ENCODE measurements at places on chromosomes 6 and 20.

DNA sequence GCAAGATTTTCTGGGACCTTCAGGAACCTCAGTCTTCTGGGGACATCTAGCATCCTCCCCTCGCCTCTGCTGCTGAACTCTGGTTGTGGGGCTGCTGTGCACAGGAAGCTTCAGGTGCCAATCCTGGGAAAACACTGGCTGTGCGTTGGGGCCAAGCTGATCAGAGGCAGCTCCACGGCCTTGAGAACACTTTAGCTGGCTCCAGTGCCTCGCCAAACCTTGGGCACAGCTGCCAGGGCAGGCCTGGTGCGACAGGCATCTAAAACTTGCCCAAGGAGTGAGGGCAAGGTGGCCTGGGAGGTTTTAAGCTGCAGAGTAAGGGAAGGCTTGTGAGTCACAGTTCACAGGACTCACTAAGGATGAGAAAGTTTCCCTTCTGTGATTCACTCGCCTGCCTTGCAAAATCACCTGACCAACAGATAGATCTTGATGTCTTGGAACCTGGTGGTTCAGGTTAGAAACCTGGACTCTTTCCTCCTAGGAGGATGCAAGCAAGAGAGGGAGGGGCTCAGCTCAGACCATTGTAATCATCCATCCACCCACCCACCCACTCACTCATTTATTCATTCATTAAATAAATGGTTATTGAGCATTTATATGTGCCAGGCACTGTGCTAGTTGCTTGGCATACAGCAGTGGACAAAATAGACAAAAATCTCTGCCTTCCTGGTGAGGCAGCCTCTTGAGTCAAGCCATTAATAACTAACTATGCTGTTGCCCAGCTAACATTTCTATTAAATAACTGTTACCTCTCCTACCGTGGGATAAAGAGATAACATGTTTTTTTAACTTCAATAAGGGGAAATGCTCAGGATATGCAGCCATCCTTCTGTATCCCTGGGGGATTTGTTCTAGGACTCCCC, 2.5 kb upstream of the SPATS1 start:
- DNase-seq = no peak

- DNase-seq = no peak
These were observed 62.5 kb downstream of the GJA1 start for GRCh38 chr6:121497970-121498375.

DNA sequence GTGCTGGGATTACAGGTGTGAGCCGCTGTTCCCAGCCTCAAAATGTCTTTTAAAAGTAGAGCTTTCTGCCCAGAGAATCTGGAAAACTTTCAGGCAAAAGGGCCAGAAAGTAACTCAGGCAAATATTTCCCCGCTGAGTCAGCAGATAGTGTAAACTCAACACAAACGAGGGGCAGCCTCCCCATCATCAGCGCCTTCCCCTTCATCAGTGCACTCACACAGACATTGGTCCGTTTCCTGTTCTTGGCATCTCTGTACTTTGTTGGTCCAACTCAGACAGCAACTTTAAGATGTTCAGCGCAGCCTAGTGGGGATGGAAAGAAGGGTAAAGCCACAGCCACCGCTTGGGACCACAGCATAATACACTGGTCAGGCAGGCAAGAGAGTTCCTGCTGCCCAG, 69.5 kb downstream of the CSE1L start:
- peak; percentile 68 for DNase-seq

DNA sequence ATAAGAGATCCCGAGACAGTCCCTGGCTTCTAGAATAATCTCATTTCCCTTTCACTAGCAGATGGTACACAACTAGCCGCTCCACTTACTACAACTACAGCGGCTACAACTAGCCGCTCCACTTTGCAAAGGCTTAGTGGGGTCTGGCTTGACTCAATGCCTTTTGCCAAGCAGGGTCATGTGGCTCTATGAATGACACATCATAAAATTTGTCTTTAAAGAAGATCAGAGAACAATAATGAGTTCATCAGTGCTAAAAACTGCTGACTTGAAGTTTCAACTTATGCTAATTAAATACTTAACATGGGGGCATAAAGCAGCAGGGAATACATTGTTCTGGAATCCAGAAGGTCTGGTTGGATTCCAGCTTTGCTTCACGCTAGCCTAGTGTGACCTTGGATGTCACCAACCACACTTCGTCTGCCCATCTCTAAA, 2.0 kb upstream of the MICAL1 start:
- DNase-seq = no peak

DNA sequence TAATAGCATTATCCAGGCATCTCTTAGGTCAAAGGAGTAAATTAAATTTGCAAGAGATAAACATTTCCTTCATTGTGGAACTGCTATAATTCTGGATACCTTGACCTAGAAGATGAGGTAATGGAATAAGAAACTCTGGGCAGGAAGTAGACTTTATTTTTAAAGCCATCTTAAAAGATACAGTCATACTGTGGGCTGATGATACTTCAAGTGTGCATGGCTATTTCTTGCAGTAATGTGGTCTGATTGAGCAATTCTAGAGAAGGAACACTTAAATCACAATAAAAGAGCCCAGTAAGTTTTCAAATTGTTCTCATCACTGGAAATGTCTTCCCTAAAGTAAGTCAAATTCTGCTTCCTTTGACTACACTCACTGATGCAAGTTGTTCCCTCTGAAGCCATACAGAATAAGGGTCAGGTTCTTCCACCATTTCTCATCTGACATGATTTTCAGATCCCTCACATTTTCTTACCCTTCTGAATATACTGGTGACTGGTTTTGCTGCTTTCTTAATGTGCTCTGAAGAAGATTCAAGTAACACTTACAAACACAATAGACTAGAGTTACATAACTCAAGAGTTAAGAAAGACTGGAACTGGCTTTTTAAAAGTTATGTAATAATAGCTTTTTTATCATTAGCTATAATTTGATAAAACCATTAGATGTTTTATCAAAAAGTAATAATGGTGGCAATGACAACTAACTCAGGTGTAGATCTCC, 62.6 kb upstream of the TMEM244 start:
- DNase-seq = no peak

GRCh38 chr6:51842804-51843378, 244.5 kb downstream of the PKHD1 start:
- no peak for DNase-seq

DNA sequence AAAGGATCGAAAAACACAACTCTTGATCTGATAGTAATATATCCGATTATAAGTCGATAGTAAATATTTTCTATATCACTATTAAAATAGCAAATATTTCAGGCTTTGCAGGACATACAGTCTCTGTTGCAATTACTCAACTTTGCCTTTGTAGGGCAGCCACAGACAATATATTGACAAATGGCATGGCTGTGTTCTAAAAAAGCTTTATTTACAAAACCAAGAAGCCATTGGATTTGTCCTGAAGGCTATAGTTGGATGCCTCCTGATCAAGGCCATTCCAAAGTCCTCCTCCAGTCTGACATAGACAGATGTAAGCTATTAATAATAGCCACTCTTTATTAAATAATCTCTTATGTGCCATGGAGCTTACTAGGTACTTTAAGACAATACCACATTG, 5.9 kb downstream of the OCSTAMP start:
- DNase-seq = no peak

DNA sequence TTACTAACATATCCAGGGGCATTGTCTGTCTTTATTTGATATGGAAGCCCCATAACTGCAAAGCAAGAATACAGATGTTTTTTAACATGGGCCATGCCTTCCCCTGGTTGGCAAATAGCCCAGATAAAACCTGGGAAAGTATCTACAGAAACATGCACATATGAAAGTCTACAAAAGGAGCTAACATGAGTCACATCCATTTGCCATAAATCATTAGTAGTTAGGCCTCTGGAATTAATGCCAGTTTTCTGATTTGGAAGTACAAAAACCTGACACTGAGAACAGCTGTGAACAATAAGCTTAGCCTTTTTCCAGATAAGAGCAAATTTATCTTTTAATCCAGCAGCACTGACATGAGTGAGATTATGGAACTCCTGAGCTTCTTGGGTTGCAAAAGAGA, 418.0 kb upstream of the IMPG1 start:
- no peak for DNase-seq

DNA sequence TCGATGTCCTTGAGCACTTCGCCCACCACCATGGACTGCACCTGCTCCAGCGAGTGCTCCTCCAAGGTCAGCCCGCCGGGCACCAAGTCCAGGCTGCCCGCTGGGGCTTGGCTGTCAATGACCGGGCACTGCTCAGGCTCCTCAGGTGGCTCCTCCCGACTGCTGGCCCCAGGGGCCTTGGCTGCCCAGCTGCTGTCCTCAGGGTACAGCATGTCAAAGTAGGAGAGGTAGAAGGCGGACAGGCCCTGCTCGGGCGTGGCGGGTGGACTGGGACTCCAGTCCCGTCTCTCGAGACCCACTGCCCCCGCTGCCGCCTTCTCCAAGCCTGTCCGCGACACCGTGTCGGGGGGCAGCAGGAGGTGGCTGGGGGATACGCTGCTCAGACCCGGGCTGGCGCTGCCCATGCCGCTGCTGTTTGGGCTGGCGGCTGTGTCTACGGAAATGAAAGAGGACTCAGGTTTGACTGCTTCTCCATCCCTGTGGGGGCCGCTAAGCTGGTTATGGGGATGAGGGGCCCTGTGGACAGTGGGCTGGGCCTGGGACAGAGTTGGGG, 12.0 kb downstream of the SPDEF start:
- DNase-seq = no peak

- no peak for DNase-seq
These were observed 1.6 kb downstream of the PRDM13 start for GRCh38 chr6:99608059-99608885.

DNA sequence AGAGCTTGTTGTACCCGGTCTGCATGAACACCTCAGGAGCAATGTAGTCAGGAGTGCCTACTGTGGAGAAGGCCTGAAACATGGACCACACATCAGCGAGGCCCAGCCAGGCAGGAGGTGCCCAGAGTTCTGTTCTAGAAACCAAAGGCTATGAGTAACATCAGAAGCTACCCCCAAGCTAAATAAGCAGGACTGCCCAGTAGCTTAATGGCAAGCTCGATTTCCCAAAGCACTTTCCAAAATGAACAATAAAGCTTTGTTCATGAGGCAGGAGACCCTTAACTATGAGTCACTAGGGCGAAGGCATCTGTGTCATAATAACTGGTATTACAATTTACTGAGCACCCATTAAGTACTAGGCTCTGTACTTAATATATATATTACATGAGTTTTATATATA, 47.4 kb downstream of the STK38 start:
- no peak for DNase-seq
